Liver (tissue), 10 donors: ENCODE measurements at places on chromosomes 11 and 22. TPM values are rescaled to one million over a fixed set of nuclear protein-coding genes. Genes with fewer than 3 reads are reported as not detected.

GRCh38 chr11:134404575-134405341 lies 7.3 kb downstream of the B3GAT1 start:
- no peaks in the 10 kb centered on the region for H3K27me3 ChIP-seq
- H3K36me3 ChIP-seq, result no peaks in the 10 kb centered on the region
- no peak overlapping the region for H3K27ac ChIP-seq
- no peak overlapping the region for H3K4me3 ChIP-seq
- peaks cover 24% of the 10 kb centered on the region for H3K4me1 ChIP-seq

- no peak for DNase-seq
- H3K4me1 ChIP-seq, result no peaks in the 10 kb centered on the region
- no peak overlapping the region for H3K4me3 ChIP-seq
- H3K27ac ChIP-seq, result no peak overlapping the region
Observed at GRCh38 chr11:19602406-19602805, 110.2 kb upstream of the NAV2 start.

DNA sequence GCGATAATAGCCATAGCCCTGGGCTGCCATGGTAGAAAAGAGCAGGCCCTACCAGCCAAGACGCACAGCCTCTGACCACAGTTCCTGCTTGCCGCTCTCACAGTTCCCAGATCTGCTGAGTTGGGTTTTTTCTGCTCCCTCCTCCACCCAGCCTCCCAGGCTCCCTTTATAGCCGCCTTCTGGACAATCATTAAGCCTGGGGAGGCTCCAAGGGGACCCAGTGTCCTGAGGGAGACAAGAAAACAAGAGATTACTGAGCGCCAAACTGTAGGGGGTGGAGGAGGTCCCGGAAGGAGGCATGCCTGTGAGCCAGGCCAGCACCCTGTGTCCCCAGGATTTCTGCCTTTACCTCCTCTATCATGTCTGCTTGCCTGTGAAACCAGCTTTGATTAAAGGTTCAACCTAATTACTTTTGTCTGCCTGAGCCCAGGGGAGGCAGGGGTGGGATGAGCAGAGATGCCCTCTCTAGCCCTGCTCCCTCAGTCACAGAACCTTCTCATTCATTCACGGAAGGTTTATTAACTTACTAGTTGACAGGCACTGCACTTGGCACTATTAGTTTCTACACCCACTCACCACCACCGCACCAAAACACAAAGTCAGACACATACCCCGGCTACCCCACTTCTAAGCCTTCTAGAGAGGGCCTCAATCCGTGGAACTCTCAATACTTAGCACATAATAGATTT lies 1.2 kb downstream of the SLC37A4 start:
- H3K27ac ChIP-seq, result peak overlapping the region; percentile 97
- H3K36me3 ChIP-seq, result peaks cover 5% of the 10 kb centered on the region
- H3K27me3 ChIP-seq, result no peaks in the 10 kb centered on the region
- H3K4me3 ChIP-seq, result peak overlapping the region; percentile 71
- DNase-seq, result peak; percentile 77

DNA sequence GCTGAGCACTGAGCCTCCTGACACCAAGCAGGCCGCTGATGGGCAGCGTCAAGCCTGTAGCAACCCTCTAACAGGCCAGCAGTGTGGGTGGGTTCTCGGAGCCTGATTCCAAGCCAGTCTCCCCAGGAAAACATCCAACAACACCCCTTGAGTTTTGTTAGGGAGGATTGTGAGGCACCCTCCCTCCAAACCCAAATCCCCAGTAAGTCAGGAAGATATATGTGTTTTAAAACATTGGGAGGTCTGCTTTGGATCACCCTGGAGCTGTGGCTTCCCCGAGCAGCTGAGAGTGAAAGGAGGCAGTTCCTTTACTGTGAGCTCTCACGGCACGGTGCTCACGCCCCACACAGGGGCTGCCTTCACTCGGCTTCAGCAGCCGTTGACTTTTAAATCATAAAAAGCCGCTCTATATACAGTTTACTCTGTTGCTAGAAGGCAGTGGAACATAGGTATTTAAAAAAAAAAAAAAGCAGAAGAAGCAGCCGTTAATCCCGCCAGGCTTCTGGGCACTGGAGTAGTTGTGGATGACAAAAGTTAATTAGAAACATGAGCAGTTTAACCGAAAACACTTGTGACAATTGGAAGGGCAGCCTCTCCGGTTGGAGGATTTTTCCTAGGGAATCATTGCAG lies 218.6 kb downstream of the NAV2 start:
- H3K4me1 ChIP-seq, result no peaks in the 10 kb centered on the region
- no peak for DNase-seq
- no peak overlapping the region for H3K4me3 ChIP-seq
- no peaks in the 10 kb centered on the region for H3K27me3 ChIP-seq

- no peak for DNase-seq
- H3K4me1 ChIP-seq, result no peaks in the 10 kb centered on the region
- no peaks in the 10 kb centered on the region for H3K36me3 ChIP-seq
- H3K27me3 ChIP-seq, result no peaks in the 10 kb centered on the region
- no peak overlapping the region for H3K27ac ChIP-seq
- no peak overlapping the region for H3K4me3 ChIP-seq
Observed at GRCh38 chr22:42468841-42469240, 36.6 kb upstream of the NFAM1 start.

DNA sequence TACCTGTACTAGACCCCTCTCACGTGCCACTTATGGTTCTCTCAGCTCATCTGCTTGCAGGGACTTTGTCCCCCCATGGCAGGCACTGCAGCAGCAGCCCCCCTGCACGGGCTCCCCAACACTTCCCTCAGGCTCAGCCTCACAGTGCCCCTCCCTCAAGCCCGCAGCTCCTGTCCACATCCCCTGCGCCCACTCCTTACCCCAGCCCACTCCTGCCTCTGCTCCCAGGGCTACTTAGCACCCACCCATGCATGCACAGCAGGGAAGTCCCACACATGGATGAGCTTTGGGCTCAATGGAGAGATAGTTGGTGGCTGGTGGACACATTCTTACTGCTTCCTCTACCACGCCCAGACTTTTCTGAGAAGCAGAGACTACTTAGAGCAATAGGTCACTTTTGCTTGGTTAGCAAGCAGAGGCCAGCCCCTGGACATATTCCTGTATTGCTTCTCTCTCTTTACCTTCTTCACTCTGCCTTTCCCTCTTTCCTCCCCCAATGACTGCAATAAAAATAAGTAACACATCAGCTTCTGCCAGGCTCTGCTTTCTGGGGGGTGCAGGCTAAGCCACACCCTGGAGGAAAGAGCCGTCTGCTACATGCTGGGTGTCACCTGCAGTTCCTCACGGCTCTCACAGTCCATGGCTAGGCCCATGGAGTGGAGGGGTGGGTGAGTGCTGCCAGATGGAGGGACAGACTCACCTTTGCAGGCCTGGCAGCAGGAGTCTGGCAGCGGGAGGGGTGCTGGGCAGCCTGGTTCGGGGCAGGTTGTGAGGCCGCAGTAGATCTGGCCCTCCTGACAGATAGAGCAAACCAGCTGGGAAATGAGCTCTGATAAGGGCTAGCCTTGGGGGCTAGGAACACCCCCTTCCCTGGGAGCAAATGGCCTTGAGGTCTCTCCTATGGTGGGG lies 23.4 kb downstream of the CHRDL2 start:
- no peak overlapping the region for H3K4me3 ChIP-seq
- H3K36me3 ChIP-seq, result no peaks in the 10 kb centered on the region
- no peak overlapping the region for H3K27ac ChIP-seq
- no peak for DNase-seq
- no peaks in the 10 kb centered on the region for H3K27me3 ChIP-seq

- peaks cover 71% of the 10 kb centered on the region for H3K4me1 ChIP-seq
- no peak overlapping the region for H3K4me3 ChIP-seq
- no peak for DNase-seq
- no peaks in the 10 kb centered on the region for H3K36me3 ChIP-seq
Observed at GRCh38 chr22:29018293-29019189, 43.1 kb downstream of the C22orf31 start.

- no peaks in the 10 kb centered on the region for H3K27me3 ChIP-seq
- DNase-seq, result no peak
- no peak overlapping the region for H3K27ac ChIP-seq
- H3K4me3 ChIP-seq, result no peak overlapping the region
Observed at GRCh38 chr11:101584655-101585054, 848 bp upstream of the TRPC6 start.

- no peak for DNase-seq
- H3K36me3 ChIP-seq, result no peaks in the 10 kb centered on the region
- H3K4me3 ChIP-seq, result no peak overlapping the region
- H3K27me3 ChIP-seq, result no peaks in the 10 kb centered on the region
Observed at GRCh38 chr22:36365020-36365411, 22.8 kb downstream of the MYH9 start.

ELF5 gene
- total RNA-seq, result 0.08 TPM

GSTP1 gene
- total RNA-seq, result 25.6 TPM

ALDH3B2 gene
- not detected for total RNA-seq

OR8G1 gene
- not detected for total RNA-seq
